Psoas muscle (tissue), 8 donors: ENCODE measurements at places on chromosomes 2 and 18.

DNA sequence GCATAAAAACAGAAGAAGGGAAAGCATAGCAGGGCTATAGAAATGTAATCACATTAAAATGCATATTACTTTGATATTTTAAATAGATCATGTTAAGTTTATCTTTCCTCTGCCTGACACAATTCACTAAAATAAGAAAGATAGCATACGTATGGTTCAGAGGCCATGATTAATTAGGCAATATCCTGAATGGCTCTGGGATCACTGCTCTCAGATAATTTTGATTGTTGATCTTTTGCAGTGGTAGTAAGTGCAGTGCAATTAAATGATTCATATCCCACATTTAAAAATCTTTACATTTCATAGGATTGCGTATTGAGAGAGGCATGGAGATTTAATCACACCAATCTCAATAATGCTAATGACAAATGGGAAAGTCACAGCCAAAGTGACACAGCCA, 1040.7 kb downstream of the SOCS6 start:
- DNase-seq, result no peak

- DNase-seq, result no peak
Measured at GRCh38 chr2:30768708-30769480, 38.4 kb downstream of the CAPN13 start.

GRCh38 chr2:129458436-129458835, 521.0 kb upstream of the RAB6C start:
- no peak for DNase-seq

DNA sequence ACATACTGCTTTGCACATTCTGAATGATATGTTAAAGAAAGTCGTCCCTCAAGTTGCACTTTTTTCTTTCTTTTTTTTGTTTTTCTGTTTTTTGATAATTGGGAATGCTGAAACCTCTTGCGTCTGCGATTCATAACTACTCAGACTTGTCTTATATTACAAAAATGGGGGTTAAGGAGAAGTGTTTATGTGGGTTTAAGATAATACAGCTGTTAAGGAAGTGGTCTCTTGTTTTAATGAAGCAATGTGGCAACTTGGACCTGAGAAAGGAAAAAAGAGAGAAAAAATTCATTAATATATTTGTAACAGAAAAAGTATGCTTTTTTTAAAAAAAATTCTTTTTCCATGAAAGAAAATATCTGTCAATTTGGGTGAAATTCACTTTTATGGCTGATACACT, 268.5 kb upstream of the CCDC68 start:
- no peak for DNase-seq

DNA sequence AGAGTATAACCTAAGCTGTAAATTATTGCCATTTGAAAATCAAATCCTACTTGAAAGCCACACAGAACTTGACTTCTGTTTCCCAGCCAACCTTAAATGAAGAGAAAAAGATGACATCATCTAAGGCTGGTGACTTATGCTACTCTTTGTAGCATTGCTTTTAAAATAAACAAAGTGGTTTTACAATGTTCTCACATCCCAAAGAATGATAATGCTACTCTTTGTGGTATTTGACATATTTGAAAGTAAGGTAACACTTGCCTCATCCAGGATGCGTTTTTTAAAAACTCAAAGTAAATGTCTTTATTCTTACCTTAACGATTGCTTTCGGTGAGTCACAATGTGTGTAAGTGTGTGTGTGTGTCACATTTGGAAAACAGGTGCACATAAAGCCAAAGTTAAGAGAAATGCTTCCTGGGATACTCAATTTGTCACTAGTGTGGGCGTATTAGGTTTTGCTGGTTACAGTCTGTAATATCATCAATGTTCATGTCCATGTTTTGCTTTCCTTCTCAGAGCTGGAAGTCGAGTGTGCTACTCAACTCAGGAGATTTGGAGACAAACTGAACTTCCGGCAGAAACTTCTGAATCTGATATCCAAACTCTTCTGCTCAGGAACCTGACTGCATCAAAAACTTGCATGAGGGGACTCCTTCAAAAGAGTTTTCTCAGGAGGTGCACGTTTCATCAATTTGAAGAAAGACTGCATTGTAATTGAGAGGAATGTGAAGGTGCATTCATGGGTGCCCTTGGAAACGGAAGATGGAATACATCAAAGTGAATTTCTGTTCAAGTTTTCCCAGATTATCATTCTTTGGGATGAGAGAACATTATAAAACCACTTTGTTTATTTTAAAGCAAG, 2.6 kb downstream of the PMAIP1 start:
- no peak for DNase-seq

DNA sequence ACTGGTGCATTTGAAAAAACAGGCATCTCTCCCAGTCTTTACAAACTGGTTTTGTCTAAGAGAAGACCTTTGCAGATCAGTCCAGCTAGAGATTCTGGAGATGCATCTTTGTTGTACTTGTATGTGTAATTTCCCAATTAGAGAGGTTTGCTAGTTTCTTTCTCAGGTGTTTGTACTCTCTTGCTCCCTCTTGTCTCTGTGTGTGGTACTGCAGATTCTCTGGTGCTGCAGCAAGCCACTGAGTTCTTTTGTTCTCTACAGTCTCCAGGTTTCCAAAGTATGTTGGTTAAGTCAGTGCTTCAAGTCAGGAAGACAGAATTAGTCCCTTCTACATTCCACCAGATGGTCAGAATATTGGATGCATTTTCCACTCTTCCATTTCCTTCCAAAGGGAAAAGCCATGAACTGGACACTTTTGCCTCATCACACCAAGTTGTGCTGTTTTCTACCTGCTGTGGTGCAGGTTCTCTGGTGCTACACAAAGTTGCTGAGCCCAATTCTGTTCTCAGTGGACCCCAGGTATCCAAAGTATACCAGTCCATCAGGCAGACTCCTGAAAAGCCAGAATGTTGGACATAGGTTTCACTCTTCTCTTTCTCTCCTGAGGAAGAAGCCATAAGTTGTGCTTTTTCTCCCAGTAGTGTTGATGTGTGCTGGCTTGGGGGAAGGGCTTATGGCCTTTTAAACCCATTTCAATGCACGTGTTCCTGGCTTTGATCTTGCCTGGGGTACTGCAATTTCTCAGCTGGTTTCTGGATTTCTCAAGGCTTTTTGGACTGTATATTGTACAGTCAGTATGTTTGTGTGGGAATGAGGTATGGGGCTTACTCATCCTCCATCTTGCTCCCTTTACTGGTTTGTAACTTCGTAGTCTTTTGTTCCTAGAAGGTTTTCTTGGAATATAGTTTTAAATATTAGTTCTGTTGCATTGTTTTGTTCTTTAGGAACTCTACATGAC, 29.8 kb downstream of the EPC2 start:
- no peak for DNase-seq
